Non-pigmented ciliary epithelial cell (primary cell): ENCODE measurements at places on chromosomes 16 and 17.

DNA sequence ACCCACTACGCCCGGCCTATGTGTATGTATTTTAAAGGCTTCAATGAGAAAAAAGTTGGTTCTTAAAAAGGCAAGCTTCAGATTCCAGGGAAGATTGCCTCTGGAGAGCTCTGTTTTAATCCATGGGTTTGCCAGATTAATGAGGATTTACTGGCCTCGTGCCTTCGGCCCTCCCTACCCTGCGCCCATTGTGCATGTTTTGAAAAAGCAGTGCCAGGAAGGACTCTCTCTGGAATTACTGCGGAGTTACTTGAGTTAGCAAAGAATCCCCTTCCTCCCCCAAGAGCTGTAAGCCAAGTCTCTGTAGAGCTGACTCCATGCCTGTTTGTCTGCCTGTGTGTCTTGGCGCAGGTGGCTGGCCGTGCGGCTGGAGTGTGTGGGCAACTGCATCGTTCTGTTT lies 98.9 kb downstream of the ABCC6 start:
- no peak for DNase-seq

DNA sequence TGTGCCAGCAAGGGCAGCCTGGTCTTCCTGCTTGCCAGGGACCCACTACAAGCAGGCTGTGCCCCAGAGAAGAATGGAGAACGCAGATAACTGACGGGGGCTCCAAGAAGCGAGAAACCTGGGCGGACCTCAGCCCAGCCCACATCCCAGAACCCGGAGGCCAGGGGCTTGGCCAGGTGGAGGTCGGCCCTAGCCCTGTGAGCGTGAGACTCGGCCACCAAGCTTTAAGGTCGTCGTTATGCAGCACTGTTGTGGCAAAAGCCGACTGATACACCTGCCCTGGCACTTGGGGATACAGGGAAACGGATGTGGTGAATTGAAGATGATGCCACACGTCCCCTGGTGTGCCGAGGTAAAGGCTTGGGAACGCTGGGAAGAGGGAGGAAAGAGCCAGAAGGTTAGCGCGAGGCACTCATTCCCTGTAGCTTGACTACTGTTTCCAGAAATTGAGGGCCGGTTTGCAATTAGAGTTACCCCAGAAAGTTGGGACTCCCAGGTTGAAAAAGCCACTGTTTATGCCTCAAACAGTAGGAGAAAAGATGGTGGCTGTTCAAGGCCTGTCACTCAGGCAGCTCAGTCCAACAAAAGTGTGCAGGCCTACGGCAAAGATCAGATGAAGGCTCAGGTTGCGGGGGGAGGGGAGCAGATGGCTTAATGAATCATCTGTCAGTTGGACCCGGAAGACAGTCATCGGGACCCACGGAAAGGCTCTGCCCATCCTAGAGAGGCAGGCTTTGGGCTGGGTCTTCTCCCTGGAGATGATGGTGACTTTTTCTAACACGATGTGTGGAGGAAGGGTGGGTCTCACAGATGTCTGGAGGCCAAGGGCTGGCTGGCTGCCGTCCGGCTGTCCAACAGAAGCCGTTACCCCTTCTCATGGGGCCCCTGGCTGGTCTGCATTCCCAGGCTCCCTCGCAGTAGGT lies 45.6 kb upstream of the BAHCC1 start:
- no peak for DNase-seq

DNA sequence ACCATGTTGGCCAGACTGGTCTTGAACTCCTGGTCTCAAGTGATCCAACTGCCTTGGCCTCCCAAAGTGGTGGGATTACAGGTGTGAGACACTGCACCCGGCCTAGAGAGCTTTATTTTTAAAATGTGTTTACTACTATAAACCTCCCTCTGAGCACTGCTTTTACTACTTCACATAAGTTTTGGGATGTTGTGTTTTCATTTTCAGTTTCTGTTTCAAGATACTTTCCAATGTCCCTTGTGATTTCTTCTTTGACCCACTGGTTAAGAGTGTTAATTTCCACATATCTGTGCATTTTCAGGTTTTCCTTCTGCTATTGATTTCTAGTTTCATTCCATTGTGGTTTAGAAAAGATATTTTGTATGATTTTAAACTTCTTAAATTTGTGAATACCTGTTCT lies 74.4 kb downstream of the NETO2 start:
- no peak for DNase-seq

DNA sequence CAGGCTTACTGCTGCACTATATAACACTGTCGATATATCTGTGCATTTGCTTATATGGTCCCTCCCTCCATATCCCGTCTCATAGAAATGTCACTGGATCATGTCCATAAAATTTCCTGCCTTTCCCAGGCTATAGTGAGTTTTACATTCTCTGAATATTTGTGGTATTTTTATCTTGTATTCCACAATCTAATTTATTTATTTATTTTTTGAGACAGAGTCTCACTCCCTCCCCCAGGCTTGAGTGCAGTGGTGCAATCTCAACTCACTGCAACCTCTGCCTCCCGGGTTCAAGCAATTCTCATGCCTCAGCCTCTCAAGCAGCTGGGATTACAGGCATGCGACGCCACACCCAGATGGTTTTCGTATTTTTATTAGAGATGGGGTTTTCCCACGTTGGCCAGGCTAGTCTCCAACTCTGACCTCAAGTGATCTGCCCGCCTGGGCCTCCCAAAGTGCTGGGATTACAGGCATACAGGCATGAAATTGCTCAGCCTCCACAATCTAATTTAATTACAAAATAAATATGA lies 12.9 kb downstream of the TRIM37 start:
- DNase-seq = peak; percentile 89

GRCh38 chr16:30903596-30903995 lies 7.2 kb downstream of the CTF1 start:
- no peak for DNase-seq

- no peak for DNase-seq
Observed at GRCh38 chr17:64232466-64233262, 30.4 kb downstream of the TEX2 start.

DNA sequence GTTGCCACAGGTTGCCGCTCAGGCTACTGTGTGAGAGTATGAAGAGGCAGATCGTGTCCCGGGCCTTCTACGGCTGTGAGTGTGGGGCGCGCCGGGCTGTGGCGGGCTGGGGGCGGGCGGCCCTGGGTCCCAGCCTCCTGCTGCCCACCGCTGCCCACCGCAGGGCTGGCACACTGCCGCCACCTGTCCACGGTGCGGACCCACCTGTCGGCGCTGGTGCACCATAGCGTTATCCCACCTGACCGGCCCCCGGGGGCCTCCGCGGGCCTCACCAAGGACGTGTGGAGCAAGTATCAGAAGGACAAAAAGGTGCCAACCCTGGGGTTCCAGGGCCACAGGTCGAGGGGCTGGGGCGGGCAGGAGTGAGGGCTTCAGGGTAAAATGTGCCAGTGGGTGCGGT lies 28.7 kb downstream of the MNT start:
- no peak for DNase-seq

- DNase-seq = no peak
Observed at GRCh38 chr16:3009568-3010390, 2.9 kb upstream of the CLDN9 start.

- no peak for DNase-seq
Observed at GRCh38 chr17:34542700-34543336, 36.6 kb upstream of the TMEM132E start.

DNA sequence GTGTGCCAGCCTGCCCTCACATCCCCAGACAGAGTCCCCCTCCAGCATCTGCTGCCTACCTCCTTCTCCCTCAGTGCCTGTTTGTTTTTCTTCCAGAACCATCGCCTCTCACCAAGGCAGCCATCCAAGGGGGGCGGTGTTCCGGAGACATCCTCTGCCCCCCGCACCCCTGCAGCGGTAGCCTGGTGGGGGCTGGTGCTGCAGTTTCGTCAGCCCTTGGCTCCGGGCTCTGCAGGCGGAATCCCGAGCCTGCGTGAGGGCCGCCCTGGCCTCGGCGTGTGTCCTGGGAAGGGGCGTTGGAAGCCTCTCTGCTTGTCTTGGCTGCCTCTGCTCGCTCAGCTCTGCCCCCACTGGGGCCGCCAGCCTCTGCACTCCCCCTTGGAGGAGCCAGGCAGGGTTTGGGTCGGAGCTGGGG lies 126.0 kb upstream of the CIBAR2 start:
- no peak for DNase-seq

- no peak for DNase-seq
Observed at GRCh38 chr16:6132121-6132520, 1034.5 kb upstream of the EEF2KMT start.

DNA sequence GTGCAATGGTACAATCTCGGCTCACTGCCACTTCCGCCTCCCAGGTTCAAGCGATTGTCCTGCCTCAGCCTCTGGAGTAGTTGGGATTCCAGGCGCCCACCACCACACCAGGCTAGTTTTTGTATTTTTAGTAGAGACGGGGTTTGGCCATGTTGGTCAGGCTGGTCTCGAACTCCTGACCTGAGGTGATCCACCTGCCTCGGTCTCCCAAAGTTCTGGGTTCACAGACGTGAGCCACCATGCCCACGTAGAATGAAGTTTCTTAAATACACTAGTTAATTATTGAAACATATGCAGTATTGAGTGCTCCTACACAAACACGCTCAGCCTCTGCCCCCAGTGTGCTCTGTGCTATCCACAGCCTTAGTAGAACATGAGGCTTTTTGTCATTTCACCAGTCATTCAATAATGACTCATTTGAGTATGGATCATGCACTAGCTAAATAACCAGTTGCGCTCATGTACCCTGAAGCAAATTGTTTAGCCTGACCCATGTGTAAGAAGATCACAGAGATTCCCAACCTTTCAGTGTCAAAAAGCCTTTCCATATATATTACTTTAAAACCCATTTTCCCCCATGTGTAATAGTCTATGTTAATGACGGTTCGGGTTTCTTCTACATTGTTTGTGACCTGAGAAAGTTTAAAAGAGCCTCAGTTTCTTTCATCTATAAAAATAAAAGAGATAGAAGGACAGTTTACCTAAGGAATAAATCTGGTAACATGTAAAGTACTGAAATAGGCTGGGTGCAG lies 49.7 kb downstream of the TUBD1 start:
- peak; percentile 93 for DNase-seq

DNA sequence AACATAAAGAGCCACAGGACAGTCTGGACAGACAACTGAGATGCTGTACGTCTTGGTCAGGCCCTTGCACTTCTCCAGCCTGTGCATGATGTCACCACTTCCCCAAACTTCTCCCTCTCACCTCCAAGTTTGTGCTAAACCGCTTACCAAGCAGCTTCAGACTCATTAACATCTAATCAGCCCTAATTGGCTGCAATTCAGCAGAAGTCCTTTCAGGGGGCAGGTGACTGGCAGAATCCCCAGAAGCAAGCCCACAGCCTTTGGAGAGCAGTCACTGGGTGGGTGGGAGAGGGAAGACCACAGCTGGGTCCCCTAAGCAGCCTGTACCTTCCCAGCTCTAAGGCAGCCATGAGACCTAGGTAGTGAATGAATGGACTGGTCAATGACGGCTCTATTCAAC lies 161.4 kb downstream of the GRIN2A start:
- no peak for DNase-seq

DNA sequence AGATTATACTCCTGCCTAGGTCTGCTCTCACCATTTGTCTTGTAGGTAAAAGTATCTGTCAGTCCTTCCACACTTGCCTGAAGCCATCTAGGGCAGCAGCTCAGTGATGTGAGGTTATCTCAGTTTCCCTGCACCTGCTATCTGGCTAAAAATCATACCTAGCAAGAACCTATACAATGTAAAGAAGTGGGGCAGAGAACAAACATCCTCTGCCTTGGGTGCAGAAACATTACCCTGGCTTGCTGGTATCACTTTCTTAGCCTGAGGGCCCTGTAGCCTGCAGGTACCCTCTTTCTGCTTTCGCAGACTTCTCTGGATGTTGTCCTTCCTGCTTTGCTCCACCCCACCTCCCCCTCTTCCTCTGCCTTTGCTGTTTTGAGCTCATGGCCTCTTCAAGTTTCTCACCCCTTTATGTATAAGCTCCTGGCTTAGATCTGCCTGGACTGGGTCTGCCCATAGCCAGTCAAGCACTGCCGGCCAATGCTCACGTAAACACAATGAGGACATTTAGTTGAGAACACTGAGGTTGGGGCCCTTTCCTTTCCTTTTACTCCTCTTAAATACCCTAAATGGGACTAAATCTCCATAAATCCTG lies 8.7 kb upstream of the SDK2 start:
- no peak for DNase-seq

DNA sequence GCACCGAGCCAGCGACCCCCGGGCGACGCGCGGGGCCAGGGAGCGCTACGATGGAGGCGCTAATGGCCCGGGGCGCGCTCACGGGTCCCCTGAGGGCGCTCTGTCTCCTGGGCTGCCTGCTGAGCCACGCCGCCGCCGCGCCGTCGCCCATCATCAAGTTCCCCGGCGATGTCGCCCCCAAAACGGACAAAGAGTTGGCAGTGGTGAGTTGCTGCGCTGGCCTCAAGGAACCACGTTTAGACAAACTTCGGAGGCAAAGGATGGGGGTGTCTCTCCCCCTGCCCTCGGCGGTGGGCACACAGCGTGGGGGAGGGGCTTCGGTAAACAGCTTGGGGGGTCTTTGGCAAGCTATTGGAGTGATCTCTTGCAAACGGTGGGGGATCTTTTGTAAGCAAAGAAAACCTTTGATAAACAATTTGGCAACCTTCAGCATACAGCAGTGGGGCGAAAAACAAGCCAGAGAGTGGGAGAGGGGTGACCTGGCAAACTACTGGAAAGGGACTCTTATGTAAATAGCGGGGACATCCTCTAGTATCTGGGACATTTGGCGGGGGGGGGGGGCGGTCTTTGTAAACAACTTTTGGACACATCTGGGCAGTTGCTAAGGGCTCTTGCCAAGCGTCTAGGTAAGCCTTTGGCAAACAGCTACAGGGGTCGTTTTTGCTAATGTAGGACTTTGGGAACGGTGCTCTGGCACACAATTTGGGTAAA lies 587 bp downstream of the MMP2 start:
- no peak for DNase-seq

- DNase-seq = no peak
Observed at GRCh38 chr16:3957344-3957980, 76.9 kb upstream of the CREBBP start.

GRCh38 chr17:48389903-48390302 lies 40.1 kb downstream of the SKAP1 start:
- DNase-seq = no peak

DNA sequence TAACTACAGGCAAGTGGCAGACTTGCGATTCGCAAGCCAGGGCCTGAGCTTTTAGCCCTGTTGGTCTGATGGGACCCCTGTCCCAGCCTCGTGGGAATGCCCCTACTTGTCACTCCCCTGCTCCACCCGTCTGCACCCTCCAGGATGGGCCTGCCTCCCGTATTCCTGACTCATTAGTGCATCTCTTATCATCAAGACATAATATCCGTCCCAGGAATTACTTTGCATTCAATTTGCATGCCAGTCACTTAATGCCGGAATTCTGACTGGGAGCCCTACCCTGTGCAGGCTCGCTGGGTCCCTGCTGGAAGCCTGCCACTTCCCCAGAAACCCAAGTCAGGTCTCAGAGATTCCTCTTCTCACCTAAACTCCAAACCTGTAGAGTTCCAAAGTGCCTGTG lies 3.3 kb downstream of the PRSS53 start:
- DNase-seq = no peak
